ENCODE measurements at places on chromosomes 11 and 22.

DNA sequence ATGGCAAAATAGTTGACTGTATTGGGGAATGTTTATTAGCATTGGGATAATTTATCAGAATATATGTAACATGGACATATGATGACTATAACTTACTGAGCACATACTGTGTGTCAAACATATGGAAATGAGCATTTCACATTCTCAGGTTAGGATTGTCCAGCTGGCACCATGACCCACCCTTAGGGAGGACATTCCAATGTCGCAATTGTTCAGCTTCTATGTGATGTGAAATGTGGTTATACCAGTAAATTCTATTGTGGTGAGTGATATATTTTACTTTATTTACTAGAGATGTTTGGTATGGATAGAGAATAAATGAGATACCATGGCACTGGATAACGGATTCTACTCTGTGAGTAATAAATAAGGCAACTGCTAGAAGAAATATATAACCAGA is 50.4 kb downstream of the OR4A47 start:
- DNase-seq, result no peak

- DNase-seq, result no peak
Observed at GRCh38 chr22:46098525-46099475, 51.5 kb upstream of the PPARA start.

DNA sequence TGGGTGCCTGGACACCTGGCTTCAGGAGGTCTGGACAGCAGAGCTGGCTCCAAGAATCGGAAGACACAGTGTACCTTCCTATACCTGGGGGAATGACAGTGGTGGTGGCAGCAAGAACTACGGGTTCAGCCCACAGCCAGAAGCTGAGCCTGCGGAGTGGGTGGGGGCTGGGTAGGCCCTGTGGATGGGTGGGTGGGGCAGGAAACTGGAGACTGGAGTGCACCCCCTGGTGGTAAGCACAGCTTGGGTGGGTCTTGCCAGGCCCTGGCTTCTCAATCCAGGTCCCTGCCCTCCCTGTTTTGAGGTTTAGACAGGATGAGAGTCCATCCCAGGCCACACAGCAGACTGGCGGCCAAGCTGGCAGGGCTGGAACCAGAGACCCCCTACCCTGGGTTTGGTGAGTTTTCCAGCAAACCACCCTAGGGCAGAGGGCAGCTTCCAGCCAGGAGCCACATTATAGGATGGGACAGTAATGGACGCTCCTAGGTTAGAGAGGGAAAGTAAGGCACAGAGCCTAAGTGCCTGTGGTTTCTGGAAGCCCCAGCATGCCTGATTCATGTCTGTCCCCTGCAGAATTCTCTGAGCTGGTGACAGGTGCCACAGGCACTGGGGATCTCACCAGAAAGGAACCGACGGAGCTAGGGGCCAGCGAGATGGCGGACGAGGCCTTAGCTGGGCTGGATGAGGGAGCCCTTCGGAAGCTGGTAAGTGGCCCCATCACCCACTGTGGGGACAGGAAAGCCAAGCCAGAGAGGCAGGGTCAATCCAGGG is 1.7 kb downstream of the SMTN start:
- no peak for DNase-seq

DNA sequence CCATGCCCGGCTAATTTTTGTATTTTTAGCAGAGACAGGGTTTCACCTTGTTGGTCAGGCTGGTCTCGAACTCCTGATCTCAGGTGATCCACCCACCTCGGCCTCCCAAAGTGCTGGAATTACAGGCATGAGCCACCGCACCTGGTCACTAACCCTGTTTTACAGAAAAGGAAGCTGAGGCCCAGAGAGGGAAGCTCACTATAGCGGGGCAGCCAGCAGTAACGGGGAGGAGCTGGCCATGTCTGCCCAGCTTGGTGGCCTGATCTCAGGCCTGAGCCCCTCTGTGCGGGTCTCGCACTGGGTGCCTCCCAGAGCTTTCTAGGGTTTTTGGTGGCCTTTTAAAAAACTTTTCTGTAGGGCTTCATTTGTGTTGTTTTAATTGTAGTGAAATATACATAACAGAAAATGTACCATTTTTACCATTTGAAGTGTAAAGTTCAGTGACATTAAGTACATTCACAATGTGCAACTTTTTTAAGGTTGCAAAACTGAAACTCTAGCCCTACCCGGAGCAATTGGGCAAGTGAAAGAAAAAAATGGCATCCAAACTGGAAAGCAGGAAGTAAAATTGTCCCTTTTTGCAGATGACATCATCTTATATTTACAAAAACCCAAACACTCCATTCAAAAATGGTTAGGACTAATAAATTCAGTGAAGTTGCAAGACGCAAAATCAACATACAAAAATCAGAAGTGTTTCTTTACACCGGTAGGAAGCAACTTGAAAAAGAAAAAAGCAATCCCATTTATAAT is 14.5 kb upstream of the CYTH4 start:
- peak; percentile 57 for DNase-seq

DNA sequence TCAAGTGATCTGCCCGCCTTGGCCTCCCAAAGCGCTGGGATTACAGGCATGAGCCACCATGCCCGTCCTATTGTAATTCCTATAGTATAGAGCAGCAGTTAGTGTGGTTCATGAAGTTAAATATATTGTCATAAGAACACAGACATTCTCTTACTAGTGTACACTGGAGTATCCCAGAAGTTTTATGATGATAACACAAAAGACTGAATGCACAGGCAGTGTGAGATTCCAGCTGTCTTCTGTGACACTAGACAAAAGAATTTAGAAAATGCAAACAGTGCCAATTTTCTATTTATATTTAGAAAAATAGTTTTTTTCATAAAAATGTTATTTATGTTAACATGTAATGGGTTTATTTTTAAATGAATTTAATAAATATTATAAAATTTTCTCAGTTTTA is 39.4 kb upstream of the RBX1 start:
- DNase-seq, result no peak

- DNase-seq, result no peak
Observed at GRCh38 chr11:62792202-62792575, 383 bp upstream of the TMEM223 start.

GRCh38 chr11:14418801-14419417 is 59.9 kb upstream of the RRAS2 start:
- no peak for DNase-seq

DNA sequence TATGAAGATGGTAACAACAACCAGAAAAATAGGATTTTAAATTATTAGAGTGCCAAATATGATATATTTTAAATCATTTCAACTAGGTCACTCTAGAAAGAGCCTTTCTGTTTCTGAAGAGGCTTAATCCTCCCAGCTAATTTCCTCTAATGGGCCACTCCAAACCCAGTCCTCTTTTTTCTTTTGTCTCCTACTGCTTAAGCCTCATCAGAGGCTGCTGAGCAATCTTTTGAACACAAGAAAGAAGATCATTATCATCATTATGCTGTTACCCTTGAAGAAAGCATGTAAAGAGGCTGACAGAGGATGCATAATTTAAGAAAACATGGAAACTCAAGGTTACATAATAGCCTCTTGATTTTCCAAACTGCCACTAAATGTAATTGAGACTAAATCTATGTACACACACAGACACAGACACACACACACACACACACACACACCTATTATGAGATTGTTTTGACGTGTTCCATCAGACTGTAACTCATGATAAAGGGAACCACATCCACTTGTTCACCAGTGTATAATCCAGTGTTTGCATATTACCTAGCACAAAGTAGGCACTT is 519.6 kb downstream of the METTL15 start:
- DNase-seq, result no peak

DNA sequence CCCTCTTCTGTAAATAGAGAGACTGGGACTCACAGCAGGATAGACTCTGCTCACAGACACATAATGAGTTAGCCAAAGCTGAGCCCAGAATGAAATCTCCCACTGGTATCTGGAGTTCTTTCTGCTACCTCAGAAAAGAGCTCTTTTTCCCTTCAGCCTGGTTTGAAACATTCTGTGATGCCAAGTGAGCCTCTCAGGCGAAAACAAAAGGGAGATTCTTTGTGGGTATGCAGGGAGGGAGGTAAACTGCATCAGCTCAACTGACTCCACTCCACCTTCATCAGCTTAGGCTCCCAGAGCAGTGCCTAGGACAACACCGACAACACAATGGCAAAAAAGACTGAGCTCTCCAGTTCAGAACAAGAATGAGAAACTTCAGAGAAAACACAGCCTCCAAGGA is 55.1 kb upstream of the SCUBE2 start:
- no peak for DNase-seq

DNA sequence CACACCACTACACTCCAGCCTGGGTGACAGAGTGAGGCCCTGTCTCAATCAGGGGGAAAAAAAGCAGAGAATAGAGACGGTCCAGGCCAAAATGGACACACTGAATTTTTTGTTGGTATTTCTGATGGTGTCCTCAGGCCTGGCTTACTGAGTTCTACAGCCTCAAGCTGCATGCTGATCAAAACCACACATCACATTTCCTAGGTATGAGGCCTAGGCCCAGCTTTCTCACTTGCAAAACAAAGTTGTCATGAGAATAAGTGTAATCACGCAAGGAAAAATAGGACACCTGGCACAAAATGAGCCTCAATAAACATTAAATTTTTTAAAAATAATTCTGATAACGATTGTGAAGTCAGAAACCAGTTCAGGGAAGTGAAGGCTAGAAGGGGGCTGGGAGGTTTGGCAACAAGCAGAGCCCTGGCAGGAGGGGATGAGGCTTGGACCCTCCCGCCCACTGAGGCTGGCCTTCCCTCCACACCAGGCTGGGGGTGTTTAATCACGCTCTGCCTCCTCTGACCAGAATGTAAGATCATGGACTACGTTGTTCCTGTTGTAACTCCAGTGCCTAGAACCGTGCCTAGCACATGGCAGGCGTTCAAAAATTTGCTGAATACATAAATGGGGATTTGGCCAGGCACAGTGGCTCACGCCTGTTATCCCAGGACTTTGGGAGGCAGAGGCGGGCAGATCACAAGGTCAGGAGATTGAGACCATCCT is 18.1 kb downstream of the PACSIN2 start:
- DNase-seq, result no peak

DNA sequence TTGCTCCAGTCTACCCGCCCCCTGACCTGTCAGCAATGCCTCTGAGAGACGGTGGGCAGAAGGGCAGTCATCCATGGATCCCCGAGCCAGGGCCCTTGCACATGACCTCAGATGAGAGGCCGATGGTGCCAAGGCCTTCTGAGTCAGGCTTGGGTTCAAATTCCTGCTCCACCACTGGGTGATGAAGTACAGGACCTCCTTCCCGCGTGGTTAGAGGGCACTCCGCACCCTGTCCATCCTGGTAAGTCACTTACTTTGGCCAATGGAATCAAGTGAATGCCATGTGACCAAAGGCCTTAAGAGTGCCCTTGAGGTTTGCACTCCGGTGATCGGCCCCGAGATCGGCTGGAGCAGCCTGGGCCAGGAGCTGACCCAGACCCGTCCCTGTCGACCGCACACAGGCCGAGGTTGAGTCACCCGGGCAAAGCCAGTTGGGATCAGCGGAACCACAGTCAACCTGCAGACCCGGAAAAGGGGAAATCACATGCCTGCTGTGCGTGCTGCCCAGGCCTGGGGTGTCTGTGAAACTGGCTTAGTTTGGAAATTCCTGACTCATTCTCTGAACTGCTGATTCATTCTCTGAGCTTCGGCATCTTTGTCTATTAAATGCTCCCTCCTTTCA is 48.9 kb downstream of the RTL6 start:
- DNase-seq, result peak; percentile 32

GRCh38 chr11:131109257-131109656 is 193.0 kb upstream of the SNX19 start:
- DNase-seq, result no peak

GRCh38 chr11:18000760-18001159 is 12.1 kb downstream of the SERGEF start:
- DNase-seq, result no peak

DNA sequence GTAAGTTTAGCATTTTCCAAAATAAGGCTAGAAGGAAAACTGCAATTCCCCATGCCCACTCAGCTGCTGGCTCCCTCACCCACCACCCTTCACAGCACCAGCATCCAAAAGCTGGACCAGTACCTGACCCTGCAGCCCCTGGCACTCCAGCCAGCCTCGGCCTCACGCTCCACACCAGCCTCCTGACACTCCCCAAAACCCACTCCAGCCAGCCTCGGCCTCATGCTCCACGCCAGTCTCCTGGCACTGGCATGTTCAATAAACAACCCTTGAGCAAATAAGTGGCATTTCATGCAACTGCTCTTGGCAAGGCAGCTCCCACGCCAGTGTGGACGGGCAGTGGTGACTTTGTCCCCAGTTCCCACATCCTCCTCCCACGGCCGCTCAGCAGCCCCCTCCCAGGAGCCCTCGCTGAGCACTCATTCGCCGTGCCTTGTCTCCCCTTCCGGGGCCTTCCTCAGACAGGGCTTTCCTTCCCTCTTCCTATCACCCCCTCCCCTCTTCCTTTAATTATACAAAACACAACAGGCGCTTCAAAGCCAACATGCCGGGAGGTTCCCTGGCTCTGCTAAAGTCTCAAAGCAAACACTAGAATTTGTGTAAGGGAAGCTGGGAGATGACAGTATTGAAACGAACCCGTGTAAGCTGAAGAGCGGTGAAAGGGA is 6.8 kb downstream of the TOLLIP start:
- peak; percentile 64 for DNase-seq

DNA sequence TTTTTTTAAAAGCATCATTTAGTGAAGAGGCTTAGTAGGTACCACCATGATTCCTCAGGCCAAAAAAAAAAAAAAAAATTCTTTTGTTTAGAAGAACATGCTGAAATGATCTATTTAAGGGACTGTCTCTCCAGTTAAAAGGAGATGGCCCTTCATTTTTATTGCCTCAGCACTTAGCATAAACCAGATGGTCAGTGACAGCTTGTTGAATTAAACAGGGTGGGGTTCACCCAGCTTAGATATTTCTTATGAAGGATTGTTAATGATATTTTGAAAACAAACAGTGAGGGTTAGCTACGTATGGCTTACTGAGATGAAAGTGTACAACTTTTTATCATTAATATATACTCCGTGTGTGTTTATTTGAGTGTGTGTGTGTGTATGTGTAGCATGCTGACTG is 203.7 kb downstream of the FAM181B start:
- DNase-seq, result no peak
